Stimulated activated CD8-positive, alpha-beta memory T cell treated with anti-CD3 and anti-CD28 coated beads, Interleukin-2, amount 100 ng/mL, for 48 hours (primary cell): ENCODE measurements at places on chromosomes 5 and 9.

- DNase-seq: no peak
These were observed 70.0 kb upstream of the IL17B start for GRCh38 chr5:149448831-149449714.

GRCh38 chr5:93607367-93608258, 24.6 kb downstream of the NR2F1 start:
- no peak for DNase-seq

DNA sequence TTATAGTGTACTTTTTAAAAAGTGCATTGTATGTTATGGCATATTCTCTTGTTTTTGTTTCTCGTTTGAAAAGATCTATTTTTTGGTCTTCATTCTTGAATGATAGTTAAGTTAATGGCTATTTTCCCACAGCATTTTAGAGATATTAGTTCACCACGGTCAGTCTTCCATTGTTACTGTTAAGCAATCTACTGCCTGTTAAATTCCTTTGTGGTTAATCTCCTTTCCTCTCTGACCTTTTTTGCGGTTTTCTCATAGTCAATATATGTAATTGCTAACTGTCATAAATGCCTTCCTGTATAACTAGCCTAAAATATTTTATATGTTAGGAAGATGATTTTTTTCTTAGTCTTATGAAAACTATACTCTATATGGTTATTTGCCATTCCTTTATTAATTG, 250.8 kb upstream of the FBXL7 start:
- DNase-seq: no peak

DNA sequence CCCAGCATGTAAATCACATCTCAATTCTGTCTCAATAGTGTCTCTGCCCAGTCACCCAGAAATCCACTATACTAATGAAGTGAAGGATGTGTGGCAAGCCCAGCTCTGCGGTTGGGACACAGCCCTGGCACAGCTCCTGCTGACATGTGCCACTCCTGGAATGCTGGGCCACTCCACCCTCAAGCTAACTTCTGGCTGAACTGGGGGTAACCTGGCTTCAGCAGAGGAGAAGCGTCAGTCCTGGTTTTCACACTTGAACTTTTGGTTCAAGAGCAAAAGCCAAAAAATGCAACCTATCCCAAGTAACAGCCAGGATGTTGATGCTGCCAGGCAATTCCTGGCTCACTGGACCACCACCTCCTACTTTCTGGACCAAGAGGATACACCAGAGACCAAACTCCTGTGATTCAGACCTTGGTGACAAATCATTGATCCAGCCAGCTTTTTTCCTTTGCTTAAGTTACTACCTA, 86.4 kb downstream of the ARRDC3 start:
- DNase-seq: no peak
